Endodermal cell (in vitro differentiated cells): ENCODE measurements at places on chromosomes 16 and 17. TPM values are rescaled to one million over a fixed set of nuclear protein-coding genes. Genes with fewer than 3 reads are reported as not detected.

- no peaks in the 10 kb centered on the region for H3K36me3 ChIP-seq
- H3K4me1 ChIP-seq = no peaks in the 10 kb centered on the region
- H3K27me3 ChIP-seq = no peaks in the 10 kb centered on the region
- no peak for DNase-seq
These were observed 52.8 kb downstream of the SOX9 start for GRCh38 chr17:72173499-72174116.

DNA sequence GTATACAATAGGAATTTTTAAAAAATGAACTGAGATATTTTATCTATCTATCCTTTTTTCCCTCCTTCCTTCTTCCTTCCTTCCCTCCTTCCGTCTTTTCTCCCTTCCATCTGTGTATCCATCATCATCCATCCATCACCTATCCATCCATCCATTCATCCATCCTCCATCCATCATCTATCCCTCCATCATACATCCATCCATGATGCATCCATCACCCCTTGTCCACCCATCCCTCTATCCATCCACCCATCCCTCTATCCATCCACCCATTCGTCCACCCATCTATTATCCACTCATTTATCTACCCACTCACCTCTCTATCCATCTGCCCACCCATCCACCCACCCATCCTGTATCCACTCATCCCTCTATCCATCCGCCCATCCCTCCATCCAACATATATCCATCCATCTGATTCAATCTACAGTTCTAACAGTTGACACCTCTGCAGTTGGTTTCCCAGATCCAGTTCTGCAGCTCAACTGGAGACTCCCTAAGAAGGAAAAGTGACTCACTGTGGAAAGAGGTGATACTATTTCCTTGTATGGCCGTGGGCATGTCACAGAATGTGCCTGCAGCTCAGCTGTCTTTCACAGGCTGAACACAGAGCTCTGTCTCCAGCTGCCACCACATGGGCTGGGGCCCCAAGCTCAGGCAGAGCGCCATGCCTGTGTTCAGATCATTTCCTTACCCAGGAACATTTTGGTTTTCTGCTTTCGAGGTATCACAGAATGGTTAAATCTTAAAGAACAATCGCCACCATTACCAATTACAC is 130.8 kb downstream of the XYLT1 start:
- H3K27ac ChIP-seq = no peak overlapping the region
- H3K27me3 ChIP-seq = no peaks in the 10 kb centered on the region
- no peak for DNase-seq

- peaks cover 19% of the 10 kb centered on the region for H3K4me1 ChIP-seq
- no peak overlapping the region for H3K4me3 ChIP-seq
- no peak for DNase-seq
- no peaks in the 10 kb centered on the region for H3K36me3 ChIP-seq
These were observed 15.3 kb downstream of the RNF43 start for GRCh38 chr17:58402047-58402446.

- H3K4me1 ChIP-seq = peaks cover 23% of the 10 kb centered on the region
- H3K36me3 ChIP-seq = peaks cover 19% of the 10 kb centered on the region
- no peak overlapping the region for H3K4me3 ChIP-seq
- H3K27ac ChIP-seq = peak overlapping the region; percentile 50
- H3K27me3 ChIP-seq = no peaks in the 10 kb centered on the region
- peak; percentile 78 for DNase-seq
These were observed 128.0 kb upstream of the PLCG2 start for GRCh38 chr16:81650982-81651562.

DNA sequence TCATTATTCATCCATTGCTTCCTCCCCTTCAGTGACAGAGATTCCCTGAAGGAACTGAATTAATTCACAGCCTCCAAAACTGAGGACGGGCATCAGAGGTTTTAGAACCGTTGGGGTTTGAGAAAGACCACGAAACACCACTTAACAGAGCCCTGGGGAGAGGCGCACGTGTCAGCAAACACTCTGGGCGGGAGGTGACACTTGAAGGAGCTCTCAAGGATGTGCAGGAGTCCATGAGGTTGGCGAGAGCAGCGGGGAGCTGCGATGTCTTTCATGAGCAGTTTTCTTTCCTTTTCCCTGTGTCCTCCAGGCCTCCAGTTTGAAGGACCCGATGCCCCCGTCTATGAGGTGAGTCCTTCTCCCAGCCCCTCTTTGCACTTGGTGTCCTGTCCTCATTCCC is 23.7 kb downstream of the B4GALNT2 start:
- no peak overlapping the region for H3K4me3 ChIP-seq
- no peaks in the 10 kb centered on the region for H3K4me1 ChIP-seq
- no peaks in the 10 kb centered on the region for H3K36me3 ChIP-seq
- no peak for DNase-seq
- no peak overlapping the region for H3K27ac ChIP-seq

GRCh38 chr17:34820922-34821321 is 140.3 kb downstream of the CCT6B start:
- H3K27me3 ChIP-seq = no peaks in the 10 kb centered on the region
- DNase-seq = peak; percentile 79
- no peaks in the 10 kb centered on the region for H3K36me3 ChIP-seq
- H3K4me3 ChIP-seq = no peak overlapping the region
- H3K4me1 ChIP-seq = peaks cover 16% of the 10 kb centered on the region

DNA sequence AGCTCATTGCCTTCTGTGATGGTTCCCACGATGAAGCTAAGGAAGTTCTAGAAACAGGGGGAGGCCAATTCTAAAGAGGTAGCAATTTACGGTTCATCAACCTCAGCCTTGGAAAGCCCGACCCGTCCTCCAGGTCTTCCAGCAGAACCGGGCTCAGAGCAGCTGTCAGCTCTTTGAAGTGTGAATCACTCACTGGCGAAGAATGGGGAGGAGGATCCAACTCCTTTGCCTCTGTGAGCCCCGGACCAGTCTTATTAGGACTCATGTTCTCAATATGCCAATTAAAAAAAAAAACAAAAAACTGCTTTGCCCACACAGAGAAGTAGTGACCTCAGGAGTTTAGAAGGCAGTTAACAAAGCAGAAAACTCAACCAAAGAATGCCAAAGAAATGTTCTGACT is 31.4 kb downstream of the STX8 start:
- no peaks in the 10 kb centered on the region for H3K27me3 ChIP-seq
- H3K4me3 ChIP-seq = no peak overlapping the region
- peaks cover 4% of the 10 kb centered on the region for H3K4me1 ChIP-seq
- DNase-seq = peak; percentile 80
- peaks cover 3% of the 10 kb centered on the region for H3K36me3 ChIP-seq

DNA sequence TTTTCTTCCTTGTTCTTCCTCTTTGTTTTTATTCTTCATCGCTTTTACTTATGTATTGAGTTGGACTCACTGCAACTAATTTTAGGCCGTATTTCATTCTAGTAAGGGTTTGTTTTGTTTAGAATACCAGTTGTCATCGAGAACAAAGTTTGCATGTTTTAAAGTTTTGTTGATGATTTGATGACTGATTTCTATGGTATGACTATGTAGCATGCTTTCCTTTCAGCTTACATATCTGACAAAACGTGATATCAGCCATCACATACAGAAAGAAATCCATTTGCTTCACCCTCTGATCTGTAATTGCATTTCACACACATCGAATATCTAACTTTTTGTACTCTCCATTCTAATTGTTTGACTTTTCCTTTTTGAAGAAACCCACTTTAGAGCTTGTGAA is 4.0 kb downstream of the PRKCA start:
- no peak overlapping the region for H3K27ac ChIP-seq
- H3K27me3 ChIP-seq = peaks cover 5% of the 10 kb centered on the region
- no peak overlapping the region for H3K4me3 ChIP-seq
- peaks cover 6% of the 10 kb centered on the region for H3K4me1 ChIP-seq
- no peaks in the 10 kb centered on the region for H3K36me3 ChIP-seq

DNA sequence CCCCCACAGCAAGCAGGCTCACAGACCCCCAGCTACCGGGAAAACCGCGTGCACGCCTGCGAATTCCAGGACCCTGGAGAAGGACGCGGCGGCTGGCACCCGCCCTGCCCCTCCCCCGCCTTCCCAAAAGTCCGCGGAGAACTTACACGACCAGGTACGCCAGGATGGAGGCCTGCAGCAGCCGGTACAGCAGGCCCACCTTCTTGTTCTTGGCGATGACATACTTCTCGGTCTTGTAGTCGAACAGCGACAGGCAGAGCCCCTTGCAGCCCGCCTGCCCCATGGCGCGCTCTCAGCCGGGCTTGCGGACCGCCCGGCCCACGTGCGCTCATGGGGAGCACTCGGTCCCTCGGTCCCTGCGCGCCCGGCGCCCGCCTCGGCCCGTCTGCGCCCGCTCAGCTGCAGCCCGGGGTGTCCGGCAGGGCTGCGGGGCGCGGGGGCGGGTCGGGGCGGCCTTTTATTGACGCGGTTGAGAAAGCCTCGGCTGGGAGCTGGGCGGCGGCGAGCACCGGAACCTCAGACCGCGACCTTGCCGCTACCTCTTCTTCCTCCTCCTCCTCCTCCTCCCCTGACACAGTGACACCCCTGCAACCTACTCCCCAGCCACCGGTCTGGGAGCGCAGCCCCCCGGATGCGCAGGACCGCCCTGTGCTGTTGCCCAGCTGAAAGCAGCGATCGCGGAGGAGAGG is at the start of gene P2RX5:
Gene P2RX5 (minus strand): TSS at position 433 of the 689 bp plus-strand sequence. CDS start 150 bp downstream, at position 283.
- H3K4me1 ChIP-seq = no peaks in the 10 kb centered on the region
- peak; percentile 94 for DNase-seq
- peaks cover 50% of the 10 kb centered on the region for H3K27me3 ChIP-seq

DNA sequence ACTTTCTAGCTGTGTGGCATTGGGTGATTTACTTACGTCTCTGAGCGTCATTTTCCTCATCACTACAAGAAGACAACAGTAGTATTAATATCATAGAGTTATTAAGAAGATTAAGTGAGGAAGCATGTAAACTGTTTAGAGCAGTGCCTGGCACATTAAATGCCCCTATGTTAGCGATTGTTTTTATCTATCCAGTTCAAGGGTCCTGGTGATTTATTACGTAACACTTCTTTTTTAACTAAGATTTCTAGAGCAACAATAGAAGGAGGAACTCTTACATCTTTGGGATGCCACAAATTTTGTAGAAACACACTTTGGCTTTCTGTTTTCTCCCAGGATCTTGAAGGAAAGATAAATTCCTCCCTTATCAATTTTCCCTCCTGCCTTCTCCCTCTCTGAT is 3.3 kb upstream of the GAS7 start:
- no peak overlapping the region for H3K27ac ChIP-seq
- H3K4me1 ChIP-seq = no peaks in the 10 kb centered on the region
- no peak overlapping the region for H3K4me3 ChIP-seq
- DNase-seq = no peak
- H3K36me3 ChIP-seq = no peaks in the 10 kb centered on the region
- H3K27me3 ChIP-seq = peaks cover 38% of the 10 kb centered on the region

GRCh38 chr16:81445143-81445961 is 744 bp downstream of the CMIP start:
- DNase-seq = peak; percentile 77
- peak overlapping the region; percentile 99 for H3K4me3 ChIP-seq
- no peaks in the 10 kb centered on the region for H3K36me3 ChIP-seq
- H3K4me1 ChIP-seq = peaks cover 21% of the 10 kb centered on the region

DNA sequence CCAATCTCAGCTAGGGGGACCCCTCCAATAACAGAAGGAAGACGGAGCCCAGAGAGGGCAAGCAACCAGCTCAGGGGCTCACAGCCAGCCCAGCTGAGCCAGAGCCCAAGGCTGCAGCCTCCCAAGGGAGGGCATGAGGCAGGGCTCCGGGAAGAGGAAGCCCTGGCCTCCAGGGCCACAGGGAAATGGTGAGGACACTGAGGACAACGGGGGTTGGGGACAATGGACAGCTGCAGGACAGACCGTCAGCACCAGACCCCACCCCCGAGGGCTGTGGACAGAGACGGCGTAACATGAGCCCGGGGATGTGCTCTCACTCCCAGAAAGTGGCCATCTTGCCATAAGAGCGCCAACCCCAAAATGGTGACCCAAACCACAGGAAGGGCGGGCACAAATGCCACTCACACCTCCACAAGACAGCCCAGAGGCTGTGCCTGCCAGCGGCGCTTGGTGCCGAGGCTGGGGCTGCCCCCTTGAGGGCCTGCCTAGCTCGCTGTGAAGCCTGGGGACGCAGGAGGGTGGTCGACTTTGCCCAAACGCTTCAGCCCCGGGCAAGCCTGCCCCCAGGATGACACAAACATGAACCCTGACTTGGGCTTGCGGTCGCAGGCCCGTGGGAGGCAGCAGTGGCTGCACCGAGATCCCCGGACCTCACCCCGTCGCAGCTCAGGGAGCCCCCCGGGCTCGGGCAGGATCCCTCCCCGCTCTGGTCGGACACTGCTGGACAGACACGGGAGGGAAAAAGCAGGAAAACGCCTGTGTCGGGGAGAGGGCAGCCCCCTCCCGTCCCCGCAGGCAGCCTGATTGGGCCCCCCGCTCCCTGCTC is 10.5 kb downstream of the PIMREG start:
- peak; percentile 85 for DNase-seq
- H3K4me1 ChIP-seq = no peaks in the 10 kb centered on the region
- H3K27ac ChIP-seq = no peak overlapping the region
- peak overlapping the region; percentile 62 for H3K4me3 ChIP-seq

DNA sequence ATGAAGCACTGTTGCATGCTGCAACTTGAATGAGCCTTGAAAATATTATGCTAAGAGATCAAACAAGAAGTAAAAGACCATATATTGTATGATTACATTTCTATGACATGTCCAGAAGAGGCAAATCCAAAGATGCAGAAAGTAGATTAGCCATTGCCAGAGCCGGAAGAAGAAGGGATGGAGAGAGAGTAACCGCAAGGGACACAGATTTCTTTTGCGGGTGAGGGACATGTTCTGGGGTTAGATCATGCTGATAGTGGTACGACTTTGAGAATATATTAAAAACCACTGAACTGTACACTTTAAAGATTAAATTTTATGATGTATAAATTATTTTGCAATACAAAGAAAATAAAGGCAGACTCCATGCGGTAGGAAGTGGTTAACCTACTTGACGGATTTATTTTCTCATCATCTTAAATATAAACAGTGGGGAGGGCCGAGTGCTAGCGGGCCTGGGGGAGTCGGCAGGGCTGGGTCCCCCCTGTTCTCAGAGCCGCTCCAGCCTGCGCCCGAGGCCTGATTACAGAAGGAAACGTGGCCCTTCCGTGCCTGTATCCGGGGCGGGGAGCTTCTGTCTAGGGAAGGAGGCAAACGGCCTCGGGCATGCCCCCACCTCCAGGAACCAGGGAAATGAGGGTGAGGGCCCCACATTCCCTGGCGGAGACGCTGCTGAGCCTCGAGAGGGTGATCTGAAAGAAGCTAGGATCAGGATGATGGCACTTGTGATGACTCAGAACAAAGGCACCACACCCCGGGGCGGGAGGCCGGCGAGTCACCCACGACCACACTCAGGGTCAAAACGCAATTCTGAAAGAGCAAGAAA is 48.0 kb downstream of the SHCBP1 start:
- no peaks in the 10 kb centered on the region for H3K27me3 ChIP-seq
- H3K4me3 ChIP-seq = no peak overlapping the region
- H3K27ac ChIP-seq = no peak overlapping the region
- H3K36me3 ChIP-seq = no peaks in the 10 kb centered on the region
- DNase-seq = peak; percentile 72
- no peaks in the 10 kb centered on the region for H3K4me1 ChIP-seq

The GPATCH8 gene
- 45.3 and 55.2 TPM in 2 replicates for total RNA-seq

The GPR142 gene
- total RNA-seq = 0.47 and 0.92 TPM in 2 replicates

The AGRP gene
- total RNA-seq = not detected in 2 replicates

The SMIM5 gene
- not detected in 3 replicates for total RNA-seq
